Activated CD8-positive, alpha-beta memory T cell treated with anti-CD3 and anti-CD28 coated beads for 1 hour (primary cell): ENCODE measurements at places on chromosomes 2 and 18.

- DNase-seq: no peak
These were observed 217.2 kb downstream of the ARL4C start for GRCh38 chr2:234279637-234280036.

DNA sequence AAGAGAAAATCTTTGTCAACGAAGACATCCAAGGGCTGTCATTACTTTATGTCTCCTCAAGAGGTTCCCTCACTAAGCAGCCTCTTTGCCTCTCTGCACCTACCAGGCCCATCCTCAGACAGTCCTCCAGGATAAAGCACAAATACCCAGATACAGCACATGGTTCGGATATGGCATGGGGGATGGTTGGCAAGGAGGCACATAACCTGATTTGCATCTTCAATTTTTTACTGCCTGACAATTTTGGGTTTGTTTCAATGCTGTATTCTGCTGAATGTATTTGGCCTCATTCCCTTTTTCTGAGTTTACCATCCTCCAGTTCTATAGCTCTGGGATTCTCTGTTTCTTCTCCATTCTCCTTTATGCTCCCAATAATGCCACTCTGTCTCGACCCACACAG lies 78.8 kb downstream of the VIT start:
- DNase-seq: no peak

GRCh38 chr2:231709636-231709980 lies 1.3 kb downstream of the PTMA start:
- no peak for DNase-seq

DNA sequence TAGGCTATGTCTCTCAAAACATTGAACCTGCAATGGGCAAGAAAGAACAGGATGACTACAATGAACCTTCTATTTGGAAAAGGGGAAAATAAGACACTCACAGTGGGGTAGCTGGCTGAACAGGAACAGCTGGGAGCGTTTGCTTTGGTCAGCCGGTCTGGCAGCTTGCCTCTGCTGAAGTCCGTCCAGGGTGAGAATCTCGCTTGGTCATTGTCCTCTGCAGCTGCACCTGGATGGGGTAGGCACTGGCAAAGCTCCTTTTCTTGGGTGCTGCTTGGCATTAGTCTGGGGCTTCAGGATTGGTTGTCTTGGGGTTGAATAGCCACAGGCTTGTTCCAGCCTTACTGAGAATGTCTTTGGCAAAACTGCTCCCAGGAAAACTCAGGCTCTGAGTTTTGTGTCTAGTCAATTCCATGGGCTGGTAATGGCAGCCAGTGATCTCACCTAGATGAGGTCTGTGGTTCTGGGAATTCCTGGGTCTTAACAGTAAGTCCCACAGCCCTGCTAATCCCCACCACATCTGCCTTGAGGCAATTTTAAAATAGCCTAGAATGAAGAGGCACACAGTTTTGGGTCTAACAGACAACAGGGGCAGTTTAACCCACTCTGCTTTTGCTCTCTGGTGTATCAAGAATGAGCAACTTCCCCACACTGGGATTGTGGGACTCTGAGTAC lies 13.4 kb downstream of the NEDD4L start:
- no peak for DNase-seq

GRCh38 chr2:3041246-3041645 lies 336.4 kb downstream of the EIPR1 start:
- no peak for DNase-seq

GRCh38 chr2:106638043-106638442 lies 150.9 kb downstream of the CD8B2 start:
- DNase-seq: no peak

- DNase-seq: no peak
These were observed 6.6 kb upstream of the TUBB6 start for GRCh38 chr18:12301263-12302005.
